ENCODE measurements at places on chromosomes 4 and X. TPM values are rescaled to one million over a fixed set of nuclear protein-coding genes. Genes with fewer than 3 reads are reported as not detected.

BST1 gene
- polyA plus RNA-seq: 3.7 TPM

ARX gene
- polyA plus RNA-seq: 0.29 TPM

DNA sequence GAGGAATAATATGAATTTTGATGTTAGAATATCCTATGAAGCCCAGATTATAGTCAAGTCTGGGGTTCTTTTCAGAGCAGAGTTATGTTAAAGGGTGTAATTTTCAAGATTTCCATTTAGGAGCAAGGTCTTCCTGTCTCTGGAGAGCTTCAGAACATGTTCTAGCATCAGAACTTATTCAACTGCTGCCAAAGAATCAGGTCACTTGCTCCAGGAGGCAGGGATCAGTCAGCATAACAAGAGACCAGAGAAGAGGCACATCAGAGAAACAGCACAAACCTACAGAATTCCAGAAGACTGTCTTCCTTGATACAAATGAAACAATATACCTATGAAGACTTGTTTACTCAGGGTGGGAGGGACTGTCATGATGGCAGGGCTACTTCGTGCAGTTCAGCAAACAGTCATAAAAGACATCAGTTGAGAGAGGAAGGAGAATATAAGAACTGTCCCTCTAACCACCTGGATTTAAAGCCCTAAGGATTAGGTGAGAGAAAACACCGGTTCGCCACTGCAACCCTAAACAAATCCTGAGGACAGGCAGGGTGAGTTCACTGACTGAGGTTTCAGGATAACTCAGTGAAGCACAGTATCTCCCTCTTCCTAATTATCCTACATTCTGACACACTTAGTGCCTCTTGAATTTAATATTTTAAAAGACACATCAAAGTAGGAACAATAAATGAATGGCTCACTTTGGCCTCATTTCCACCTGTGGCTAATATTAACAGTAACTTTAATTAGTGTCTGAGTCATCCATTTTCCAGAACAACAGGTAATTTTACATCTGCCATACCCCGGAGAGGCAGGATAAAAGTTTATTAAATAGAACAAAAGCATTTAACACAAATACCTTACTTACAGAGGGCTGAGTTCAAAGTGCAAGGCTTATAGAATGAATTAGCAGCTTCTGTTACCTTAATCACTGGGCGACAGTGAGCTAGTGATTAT, 93.0 kb downstream of the HDAC8 start:
- peak; percentile 23 for DNase-seq

DNA sequence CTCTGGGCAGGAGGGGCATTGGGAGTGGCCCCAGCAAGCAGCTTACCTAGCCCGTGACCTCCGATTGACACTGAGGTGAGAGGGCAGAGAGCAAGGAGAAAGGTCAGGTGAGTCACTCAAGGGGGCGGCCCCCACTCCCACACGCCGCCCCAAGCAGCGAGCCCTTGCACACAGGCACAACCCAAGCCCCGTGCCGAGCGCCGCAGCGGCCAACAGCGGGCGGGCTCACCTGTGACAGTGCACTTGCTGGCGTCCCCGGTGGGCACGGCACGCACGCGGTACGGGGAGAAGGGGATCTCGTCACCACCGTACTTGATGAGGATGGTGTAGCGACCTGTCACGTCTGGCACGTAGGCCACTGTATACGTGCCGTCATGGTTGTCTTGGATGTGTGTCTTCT, 17.2 kb downstream of the FLNA start:
- no peak for DNase-seq

GRCh38 chr4:53015681-53016080, 153.6 kb downstream of the RASL11B start:
- DNase-seq: peak; percentile 77

- DNase-seq: no peak
Measured at GRCh38 chr4:109440948-109441347, 7.3 kb downstream of the SEC24B start.

- no peak for DNase-seq
Measured at GRCh38 chr4:128471576-128471975, 184.0 kb upstream of the PGRMC2 start.

GRCh38 chr4:106869551-106869950, 166.6 kb downstream of the DKK2 start:
- no peak for DNase-seq

DNA sequence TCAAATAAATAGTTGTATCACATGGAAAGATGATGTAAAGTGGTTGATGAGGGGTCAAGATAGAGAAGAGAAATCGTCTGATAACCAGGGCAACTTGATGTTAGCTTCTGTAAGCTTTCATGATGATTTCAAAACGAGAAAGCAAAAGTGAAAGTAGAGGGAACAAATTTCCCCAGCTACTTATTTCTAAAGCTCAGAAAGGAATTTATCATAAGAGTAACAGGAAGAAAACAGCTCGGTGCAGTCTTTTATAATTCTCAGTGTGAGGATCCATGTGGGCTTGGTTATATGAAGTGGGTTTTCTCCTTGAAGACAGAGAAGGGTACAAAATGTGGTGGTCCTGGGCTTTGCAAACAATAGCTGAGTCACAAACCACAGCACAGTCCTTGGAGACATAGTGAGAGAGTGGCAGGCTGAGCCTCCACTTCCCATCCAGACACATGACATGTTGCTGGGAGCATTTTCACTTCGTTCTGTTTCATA, 32.1 kb upstream of the GLRA2 start:
- no peak for DNase-seq

DNA sequence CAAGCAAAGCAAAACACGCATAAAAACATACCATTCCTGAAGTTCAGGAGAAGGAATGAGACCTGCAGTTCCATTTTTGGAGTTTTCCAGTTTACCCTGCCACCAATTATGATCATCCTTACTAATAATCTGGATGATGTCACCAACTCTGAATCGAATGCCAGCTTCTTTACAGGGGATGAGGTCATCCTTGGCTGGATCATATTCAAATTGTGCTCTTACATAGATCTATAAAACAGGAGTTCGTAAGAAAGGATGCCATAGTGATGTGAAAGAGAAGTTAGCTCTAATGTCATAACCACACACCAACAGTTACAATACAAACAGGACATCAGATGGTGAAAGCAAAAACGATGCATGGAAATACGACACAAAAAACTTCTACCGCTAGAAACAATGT, 106.5 kb downstream of the NYX start:
- DNase-seq: no peak

DNA sequence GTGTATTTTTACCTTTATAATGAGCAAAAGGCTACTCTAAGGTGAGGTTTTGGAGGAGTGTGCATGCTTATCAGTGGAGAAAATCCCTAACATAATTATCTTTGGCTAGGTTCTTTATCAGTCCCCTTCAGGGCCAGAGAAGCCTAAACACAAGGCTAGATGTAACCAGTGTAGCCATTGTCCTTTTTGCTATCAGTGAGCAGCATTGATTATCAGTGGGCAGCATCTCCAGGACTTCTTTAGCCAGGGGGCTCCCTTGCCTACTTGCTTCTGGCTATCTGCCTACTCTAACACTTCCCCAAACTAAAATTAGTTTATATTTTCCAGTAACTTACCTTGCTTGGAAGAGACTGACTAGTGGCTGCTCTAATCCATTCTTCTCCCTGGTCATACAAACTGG, 595.6 kb downstream of the TRAM1L1 start:
- no peak for DNase-seq

GRCh38 chr4:169540774-169541173, 71.6 kb downstream of the NEK1 start:
- no peak for DNase-seq

GRCh38 chr4:128456171-128456570, 168.6 kb upstream of the PGRMC2 start:
- DNase-seq: no peak

DNA sequence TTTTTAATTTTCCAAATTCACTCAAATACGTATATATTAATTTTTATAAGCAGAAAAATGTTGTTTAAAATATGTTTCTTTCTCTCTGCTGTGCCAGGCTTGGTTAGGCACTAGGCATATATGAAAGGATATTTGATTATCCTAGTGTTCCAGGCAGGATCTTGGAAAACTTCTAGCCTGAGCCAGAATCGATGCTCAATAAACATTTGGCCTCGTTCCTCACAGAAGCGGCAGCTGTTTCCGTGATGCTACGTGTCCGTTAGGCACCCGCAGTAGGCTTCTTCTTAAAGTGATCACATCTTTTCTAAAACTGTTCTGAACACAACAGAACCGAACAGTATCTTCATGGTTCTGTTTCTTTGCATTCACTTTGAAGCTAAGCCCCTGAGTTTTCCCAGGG, 50.1 kb upstream of the CRMP1 start:
- DNase-seq: no peak

GRCh38 chrX:97397371-97397770, 513.7 kb downstream of the RPA4 start:
- no peak for DNase-seq

DNA sequence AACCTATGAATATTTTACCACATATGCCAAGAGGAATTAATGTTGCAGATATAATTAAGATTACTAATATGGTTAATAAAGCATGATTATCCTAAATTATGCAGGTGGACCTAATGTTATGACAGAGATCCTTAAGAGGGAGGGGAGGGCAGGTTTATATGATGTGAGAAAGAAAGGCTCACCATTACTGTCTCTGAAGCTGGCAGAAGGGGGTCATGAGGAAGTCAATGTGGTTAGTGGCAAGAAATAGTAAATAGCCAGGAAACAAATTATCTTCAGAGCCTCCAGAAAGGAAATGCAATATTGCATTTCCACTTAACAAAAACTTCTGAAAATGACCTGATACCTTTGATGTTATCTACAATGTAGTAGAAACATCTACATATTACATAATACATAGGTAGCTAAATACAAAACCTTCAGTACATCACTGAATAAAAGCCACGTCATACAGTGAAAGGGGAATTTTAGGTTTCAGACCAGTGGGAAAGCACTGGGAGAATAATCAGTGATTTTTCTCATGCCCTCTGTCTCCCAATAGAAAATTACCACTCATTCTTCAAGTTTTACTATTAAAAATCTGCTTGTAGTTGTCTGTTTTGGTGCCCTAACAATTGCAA, 609.2 kb downstream of the SPOCK3 start:
- DNase-seq: no peak

GRCh38 chr4:183141997-183142396, 42.9 kb downstream of the WWC2 start:
- no peak for DNase-seq

- DNase-seq: no peak
Measured at GRCh38 chr4:169996379-169997240, 29.6 kb downstream of the MFAP3L start.

DNA sequence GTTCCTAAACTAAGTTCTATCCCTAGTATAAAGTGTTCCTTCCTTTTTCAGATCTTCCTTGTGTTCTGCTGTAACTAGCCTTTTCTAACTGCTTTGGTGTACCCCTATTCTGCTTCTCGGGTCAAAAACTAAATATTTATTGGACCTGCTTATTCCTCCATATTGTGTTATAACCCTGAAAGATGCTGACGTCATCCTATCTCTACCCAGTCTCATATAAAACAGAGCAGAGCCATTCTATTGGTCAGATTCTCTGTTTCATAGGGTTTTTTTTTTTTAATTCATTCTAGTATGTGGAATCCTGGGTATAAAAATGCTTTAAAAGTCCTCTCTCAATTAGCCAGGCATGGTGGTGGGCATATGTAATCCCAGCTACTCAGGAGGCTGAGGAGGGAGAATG, 349.7 kb downstream of the ACTRT1 start:
- DNase-seq: no peak

DNA sequence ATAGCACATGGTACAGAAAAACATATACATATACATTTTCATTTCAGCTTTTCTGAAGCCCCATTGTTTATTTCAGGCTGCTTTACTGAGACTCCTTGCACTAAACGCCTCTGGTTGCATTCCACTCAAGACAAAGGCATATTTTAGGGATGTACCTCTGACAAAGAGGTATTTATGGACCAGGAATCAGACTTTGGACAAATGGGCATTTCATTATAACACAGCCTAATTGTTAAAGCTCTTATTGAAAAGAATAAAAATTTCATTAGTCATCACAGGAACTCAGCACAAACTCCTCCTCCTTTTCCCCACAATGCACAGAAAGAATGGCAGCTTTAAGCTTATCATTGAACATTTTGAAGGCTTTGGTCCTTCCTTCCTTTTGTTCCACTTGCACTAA, 62.9 kb upstream of the UGT8 start:
- DNase-seq: no peak

GRCh38 chrX:139290310-139290709, 240.2 kb upstream of the F9 start:
- no peak for DNase-seq

GRCh38 chr4:55386073-55386472, 9.7 kb upstream of the TMEM165 start:
- no peak for DNase-seq

DNA sequence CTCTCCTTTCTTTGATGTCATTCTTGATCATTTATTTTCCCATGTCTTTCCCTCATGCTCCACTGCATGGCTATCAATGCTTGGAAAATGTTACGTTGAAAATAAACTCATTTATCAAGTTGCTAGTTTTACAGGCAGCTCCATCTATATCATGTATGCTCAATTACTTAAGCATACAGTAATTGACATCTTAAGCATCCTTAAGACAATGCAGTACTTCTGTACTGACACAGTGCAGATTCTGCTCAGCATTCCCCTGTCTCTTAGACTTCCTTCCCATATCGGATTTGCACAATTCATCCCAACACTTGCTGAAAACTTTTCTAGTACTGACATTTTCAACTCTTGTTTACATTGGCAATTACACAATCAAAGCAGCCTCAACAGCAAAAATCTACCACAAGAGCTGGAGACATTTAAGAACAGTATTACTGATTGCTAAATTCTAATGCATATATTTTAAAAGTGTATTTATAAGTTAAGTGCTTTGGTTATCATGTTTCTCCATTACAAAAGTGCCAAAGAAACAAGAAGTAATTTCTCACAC, 165.6 kb downstream of the ATP10D start:
- no peak for DNase-seq

DNA sequence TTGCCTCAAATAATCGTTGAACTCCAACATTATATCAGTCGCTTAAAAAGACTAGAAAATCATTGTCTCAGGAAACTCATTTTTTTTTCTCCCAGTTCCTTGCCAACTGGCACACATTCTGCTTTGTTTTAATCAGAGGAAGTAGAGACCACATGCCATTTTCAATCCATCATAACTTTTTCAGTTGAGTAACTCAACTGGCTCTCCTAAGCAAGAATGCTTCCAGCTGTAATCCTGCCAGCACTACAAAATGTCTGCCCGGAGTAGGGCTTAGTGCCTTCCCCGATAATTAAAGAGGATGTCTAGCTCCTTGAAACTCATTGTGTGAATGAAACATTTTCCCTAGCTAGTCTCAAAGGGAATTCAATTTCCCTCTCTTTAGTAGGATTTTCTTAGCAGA, 33.0 kb downstream of the FREM3 start:
- no peak for DNase-seq

DNA sequence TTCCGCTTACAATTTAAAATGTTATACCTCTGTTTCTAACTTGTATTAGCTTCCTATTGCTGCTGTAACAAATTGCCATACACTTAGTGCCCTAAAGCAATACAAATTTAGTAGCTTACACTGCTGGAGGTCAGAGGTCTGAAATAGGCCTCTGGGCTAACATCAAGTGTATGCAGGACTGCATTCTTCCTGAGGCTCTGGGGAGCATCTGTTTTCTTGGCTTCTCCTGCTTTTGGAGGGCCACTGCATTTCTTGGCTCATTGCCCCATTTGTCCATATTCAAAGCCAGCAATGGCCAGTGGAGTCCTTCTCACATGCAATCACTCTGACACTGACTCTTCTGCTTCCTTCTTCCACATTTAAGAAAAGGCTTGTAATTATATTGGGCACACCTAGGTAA, 639.8 kb upstream of the INTU start:
- DNase-seq: no peak
